NCI-H2081 treated with DMSO at 0.1 percent for 48 hours (cell line): ENCODE measurements at places on chromosomes 5 and 9.

GRCh38 chr5:38446029-38446522, 110.4 kb downstream of the LIFR start:
- no peak for DNase-seq

GRCh38 chr9:123397975-123398374, 42.0 kb downstream of the CRB2 start:
- no peak for DNase-seq

DNA sequence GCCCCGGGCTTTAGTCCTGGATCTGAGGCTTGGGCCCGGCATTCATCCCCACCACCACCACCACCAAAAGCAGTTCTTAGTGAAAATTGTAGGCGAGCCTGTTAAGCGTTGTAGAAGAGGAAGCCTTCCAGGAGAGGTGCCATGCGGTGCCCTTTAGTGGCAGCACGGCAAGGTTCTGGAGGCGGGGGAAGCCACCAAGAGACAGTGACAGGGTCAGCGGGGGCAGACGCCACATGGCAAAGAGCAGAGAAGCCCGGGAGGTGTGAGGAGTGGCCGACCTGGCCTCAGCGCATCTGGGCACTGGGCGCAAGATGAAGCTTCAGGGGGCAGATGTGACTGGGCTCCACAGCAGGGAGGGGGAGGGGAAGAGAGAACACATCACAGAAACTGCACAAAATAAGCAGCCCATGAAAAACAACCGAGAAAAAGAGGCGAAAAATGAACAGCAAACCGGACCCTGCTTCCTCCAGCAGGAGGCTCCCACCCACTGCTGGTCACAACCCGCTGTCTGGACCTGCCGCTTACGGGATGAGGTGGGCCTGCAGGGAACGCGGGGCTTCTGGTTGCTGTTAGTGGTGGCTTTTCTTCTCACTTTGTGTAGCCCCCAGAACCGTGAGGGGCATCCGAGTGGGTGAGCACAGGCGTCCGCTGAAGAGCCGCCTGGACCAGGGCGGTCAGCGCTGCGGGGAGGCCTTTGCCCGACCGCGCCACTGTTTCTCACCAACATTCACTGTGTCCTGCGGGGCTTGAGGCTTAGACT, 4.3 kb downstream of the LRRC14B start:
- DNase-seq = no peak

- no peak for DNase-seq
These were observed 286.5 kb downstream of the MLLT3 start for GRCh38 chr9:20335668-20336332.

- DNase-seq = no peak
These were observed 306.5 kb upstream of the ITGA1 start for GRCh38 chr5:52481201-52481600.

DNA sequence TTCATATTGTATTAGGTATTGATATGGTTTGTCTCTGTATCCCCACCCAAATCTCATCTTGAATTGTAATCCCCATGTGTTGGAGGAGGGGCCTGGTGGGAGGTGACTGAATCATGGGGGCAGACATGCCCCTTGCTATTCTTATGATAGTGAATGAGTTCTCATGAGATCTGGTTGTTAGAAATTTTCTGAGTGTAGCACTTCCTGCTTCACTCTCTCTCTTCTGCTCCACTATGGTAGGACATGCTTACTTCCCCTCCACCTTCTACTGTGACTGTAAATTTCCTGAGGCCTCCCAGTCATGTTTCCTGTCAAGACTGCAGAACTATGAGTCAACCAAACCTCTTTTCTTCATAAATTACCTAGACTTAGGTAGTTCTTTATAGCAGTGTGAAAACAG, 187.4 kb upstream of the SLC24A2 start:
- DNase-seq = no peak

DNA sequence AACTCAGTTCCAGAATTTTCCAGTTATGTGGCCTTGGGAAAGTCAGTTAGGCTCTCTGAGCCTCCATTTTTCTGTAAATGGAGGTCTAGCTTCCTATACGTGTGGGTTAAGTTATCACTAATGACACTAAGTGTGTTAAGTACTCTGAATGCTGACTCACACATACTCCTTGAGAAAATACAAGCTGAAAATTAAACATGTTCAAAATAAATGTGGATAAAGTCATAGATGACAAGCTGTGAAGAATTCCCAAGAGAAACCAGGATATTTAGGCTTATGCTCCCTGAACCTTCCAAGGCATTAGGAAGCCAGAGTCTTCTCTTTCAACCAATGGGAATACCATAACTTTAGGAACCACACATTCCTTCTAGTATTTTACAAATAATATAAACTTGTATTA, 58.1 kb downstream of the ABCA1 start:
- no peak for DNase-seq

- no peak for DNase-seq
These were observed 48.6 kb downstream of the SHB start for GRCh38 chr9:38020151-38021076.

DNA sequence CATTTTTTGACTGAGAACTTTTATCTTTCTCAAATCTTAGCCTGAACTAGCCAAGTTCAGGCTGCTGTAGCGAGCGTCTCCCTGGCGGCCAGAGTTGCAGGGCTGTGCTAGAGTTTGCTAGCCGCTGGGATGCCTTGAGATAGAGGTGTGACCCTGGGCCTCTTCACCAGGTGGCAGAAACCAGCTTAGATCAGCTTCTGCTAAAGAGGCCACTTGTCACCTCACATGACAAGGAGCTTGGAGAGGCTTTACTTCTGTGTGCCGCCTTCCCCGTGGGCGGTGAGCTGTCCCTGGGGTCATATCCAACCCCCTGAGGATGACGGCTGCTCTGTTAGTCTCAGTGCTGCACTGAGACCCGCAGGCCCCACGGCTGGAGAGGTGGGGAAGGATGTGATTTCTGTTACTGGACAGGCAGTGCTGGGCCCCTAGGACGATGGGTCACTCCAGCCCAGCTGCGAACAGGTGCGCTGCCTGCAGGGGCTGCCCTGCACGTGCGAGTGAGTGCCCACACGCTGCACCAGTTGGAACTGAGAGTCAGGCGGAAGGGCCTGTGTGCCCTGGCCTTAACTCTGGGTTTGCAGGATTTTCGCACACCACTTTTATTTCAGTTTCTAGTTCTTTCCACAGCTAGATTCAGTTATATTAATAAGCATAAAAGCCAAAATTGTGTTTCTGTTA, 63.8 kb downstream of the EHMT1 start:
- no peak for DNase-seq

- no peak for DNase-seq
These were observed 88.4 kb downstream of the GALNT10 start for GRCh38 chr5:154278908-154279307.

GRCh38 chr5:136374638-136375037, 9.3 kb upstream of the TRPC7 start:
- DNase-seq = no peak

DNA sequence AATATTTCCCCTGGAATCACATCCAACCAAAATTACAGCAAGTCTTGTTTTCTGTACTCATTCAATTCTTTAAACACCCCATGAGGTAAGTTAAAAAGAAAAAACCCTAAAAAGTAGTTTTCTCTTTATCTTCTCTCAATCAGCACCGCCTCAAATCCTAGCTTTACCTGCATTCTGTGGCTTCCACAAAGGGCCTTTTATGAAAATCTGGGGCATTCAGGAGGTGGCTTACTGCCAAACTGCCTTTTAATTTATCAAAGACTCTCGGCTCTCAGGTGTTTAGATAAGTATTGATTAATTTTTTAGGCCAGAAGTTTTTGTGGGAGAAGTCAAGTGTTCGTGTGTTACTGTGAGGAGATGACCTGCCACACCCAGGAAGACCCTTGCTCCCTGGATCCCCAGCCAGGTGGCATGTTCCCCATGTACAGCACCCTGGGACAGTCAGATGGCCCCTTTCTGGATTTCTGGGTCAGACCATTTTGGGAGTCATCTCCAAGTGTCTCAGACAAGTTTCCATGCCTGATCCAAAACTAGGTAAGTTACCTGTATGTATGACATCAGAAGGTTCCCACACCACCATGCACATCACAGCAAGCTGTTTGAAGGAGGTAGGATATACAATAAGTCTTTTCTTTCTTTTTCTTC, 6.2 kb upstream of the TMEM171 start:
- no peak for DNase-seq

DNA sequence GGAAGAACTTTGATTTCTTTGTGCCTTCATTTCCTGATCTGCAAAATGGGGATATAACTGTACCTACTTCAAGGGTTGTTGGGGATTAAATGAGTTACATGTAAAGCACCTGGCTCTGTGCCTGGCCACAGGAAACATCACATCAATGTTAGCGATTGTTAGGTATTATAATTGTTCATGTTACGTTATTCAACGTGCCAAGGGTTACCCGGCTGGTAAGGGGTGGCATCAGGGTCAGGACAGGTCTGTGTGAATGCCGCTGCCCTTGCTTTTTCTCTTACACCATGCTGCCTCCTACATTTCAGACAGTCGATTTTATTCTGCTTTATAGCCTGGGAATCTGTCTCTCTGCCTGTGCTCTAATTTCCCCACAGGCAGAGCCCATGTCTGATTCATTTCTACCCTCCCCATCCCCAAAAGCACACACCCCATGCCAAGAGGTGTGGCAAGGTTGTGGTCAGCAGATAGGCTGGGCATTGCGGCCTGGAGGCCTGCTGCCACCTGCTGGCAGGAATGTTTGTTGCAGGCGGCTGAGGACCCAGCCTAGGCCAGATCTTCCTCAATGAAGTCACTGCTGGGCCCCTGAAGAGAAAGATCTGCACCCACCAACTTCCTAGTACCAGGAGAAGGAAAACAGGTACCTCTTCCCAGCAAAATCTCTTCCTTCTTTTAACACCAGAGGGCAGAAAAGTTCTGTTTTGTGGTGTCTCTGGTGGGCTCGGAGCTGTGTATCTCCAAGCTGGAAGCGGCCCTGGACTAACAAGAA, 5.3 kb downstream of the ANKS6 start:
- DNase-seq = no peak

- no peak for DNase-seq
These were observed 1.2 kb downstream of the CKS2 start for GRCh38 chr9:89312222-89312571.

- no peak for DNase-seq
These were observed 22.5 kb downstream of the CDC42SE2 start for GRCh38 chr5:131286400-131286715.
